ENCODE measurements at places on chromosomes 4 and X. TPM values are rescaled to one million over a fixed set of nuclear protein-coding genes. Genes with fewer than 3 reads are reported as not detected.

Gene ZFX
- 48.8 TPM for total RNA-seq

Gene TMPRSS11E
- total RNA-seq: not detected

Gene VCX
- not detected for total RNA-seq

Gene UGT2B15
- not detected for total RNA-seq

Gene UGT2B10
- total RNA-seq: not detected

Gene NPY2R
- 1.3 TPM for total RNA-seq

Gene ARSJ
- 0.31 TPM for total RNA-seq

Gene GAGE13
- not detected for total RNA-seq

Gene ARHGAP36
- total RNA-seq: 0.31 TPM
